ENCODE measurements at places on chromosomes 16 and 17.

DNA sequence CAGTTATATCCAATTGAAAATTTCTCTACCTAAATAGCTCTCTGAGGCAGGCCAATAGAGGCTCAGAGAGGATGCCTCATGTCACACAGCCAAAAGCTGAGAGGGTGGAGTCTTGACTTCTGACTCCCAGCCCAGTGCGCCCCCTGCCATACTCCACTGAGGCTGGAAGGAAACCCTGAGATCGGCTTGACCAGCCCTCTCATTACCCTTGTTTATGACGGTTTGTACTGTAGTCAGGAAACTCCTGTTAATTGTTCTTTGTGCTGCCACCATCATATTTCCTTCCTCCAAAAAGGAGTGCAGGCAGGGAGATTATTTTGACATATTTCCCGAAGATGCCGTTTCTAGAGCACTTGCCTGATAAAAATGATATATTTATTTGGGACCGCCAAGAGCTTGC is 107.9 kb downstream of the AIPL1 start:
- DNase-seq = no peak

DNA sequence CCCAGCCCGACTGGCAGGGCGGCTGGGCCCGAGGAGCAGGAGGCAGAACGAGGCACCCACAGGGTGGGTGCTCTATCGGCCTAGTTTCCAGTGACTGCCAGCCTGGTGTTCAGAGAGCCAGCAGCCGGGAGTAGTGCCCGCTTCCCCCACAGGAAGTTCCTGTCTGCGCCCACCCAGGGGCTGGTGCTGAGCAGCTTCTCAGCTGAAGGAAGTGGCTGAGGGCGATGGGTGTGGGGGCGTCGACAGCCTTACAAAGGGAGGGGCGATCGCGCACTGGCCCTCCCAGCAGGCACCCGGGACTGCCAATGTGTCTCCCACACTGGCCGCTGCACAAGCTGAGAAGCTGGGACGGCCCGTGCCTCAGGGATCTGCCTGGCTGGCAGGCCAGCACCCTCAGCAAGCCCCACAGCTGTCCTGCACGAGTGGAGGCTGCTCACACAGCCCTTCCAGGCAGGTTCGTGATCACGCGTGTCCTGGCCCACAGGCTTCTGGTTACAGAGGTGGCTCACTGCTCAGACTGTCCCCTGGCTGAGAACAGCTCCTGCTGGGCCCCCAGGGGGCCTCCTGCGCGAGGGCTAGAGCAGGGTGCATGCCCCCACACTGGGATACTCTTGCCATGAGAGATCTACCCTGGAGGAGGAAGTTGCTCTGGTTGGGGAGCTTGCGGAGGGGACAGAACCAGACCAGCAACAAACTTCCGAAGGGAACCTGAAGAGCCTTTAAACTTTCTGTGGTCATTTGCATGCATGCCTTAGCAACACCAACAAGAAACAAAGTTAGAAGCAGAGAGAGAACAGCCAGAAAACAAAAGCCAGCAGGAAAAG is 2.5 kb downstream of the RNF166 start:
- DNase-seq = no peak

- no peak for DNase-seq
Observed at GRCh38 chr17:58889928-58890327, 134.3 kb downstream of the PPM1E start.

DNA sequence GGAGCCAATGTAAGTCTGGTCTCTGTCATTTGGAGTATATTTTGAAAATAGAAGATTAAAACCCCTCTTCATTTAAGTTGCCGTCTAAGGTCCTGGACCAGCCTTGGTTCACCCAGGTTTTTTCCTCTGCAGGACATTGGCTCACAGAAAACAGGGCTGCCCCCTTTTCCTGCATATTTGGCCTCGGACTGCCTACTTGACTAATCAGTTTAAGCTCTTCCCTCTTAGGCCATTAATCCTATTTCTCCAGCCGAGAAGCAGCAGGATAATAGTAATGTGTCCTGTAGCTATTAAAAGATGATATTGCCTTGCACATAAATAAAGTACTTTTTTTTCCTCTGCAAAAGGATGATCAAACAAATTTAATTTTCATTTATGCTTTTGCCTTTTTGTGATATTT is 52.1 kb downstream of the PRKCA start:
- no peak for DNase-seq

DNA sequence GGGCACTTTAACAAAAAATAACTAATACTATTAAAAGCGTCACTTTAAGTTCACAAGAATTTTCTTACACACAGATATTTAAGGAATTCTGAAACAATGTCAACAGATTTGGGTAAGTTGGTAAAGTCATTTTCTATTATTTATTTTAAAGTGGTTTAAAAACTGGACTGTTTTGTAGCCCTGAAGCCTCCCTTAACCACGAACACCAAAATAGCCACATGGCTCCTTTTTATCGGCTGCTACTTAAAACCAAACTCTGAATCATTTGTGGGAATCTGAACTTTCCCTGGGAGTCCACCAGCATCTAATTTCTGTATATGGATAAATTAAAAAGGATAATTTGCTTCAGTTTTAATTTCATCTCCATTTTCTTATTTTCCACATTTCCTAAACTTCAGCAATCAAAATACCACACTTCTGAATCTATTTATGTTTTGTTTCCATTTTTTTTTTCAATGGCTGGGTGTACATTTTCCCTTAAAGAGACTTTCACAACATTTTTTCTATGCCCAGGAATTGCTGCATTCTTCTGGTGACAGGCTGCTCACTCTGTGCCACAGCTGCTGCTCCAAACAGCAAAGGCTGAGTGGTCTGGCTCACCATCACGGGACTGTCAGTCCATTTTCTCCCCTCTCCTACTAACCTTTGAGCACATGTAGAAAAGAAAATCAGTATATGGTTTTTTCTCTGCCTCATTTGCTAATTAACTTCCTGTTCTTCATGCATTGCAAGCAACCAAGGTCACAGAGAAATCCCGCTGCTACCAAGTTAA is 255.5 kb upstream of the KCNJ16 start:
- DNase-seq = no peak

- no peak for DNase-seq
Observed at GRCh38 chr16:24348545-24349290, 92.6 kb downstream of the CACNG3 start.
